ENCODE measurements at places on chromosomes 12 and 14.

DNA sequence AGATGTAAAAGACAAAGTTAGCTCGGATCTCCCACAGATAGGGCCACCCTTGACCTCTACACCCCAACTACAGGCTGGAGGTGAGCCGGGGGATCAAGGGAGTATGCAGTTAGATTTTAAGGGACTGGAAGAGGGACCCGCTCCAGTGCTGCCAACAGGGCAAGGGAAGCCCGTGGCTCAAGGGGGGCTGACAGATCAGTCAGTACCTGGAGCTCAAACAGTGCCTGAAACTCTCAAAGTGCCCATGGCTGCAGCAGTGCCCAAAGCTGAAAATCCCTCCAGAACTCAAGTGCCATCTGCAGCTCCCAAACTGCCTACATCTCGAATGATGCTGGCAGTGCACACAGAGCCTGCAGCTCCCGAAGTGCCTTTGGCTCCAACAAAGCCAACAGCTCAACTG, 10.4 kb downstream of the NYNRIN start:
- no peak for DNase-seq

GRCh38 chr14:94170136-94170535, 4.0 kb upstream of the PPP4R4 start:
- no peak for DNase-seq

DNA sequence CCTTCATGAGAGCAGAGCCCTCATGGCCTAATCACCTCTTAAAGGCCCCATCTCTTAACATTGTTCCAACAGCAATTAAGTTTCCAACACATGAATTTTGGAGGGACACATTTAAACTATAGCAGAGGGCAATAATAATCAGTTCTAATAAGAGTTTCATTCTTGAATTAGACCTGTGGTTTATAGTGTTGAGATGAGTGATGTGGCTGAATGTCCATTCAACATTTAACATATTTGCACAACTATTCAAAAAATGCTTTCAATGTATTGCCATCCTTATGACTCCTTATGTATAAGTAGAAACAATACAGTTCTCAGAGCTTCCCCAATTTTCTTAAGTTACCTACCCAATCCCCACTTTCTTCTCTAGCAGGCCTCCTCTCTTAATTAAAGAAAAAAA, 21.5 kb downstream of the KLHL28 start:
- no peak for DNase-seq

DNA sequence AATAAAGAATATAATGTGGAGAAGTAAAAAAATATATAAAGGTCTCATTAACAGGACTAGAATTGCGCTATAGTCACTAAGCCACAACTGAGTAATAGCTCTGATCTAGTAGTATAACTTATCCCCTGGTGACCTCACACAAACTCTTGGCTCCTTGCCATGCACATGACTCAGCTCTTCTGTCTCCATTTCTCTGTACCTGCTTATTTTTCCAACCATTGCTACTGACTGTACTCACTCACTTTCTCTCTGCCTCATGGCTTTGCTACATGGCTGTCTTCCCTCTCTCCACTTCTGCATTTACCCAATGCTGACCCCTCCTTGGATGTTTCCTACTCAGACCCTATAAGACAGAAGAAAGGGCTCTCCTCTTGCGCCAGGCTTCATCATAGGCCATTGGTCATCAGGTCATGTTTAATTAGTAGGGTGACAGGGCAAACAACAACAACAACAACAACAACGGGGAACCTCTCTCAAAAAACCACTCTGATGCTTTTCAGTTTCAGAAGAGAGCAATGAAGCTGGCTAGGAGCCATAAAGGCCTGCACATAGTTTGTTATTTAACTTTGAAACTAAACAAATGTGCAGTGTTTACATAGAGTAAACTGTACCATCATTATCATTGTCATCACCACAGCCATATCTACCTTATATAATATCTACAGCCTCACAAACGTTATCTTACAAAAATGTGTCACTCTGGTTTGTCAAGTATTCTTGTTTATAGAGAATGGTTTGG, 25.6 kb upstream of the KRAS start:
- peak; percentile 57 for DNase-seq

DNA sequence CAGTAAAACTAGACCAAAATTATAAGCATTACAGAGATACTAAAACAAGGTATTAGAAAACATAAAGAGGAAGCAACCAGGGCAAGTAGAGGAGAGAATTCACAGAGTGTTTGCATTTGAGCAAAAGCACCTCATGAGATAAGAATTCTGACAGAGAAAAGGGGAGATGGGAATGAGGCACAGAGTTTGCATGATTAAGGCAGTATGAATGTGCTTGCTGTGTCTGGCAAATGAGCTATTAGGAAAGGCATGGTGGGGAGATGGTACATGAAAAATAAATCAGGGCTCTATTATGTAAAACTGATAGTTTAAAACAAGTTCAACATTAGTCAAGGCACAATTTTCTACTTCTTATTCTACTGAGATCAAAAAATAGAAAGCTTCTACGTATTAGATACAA, 23.1 kb downstream of the GARIN6 start:
- peak; percentile 19 for DNase-seq

DNA sequence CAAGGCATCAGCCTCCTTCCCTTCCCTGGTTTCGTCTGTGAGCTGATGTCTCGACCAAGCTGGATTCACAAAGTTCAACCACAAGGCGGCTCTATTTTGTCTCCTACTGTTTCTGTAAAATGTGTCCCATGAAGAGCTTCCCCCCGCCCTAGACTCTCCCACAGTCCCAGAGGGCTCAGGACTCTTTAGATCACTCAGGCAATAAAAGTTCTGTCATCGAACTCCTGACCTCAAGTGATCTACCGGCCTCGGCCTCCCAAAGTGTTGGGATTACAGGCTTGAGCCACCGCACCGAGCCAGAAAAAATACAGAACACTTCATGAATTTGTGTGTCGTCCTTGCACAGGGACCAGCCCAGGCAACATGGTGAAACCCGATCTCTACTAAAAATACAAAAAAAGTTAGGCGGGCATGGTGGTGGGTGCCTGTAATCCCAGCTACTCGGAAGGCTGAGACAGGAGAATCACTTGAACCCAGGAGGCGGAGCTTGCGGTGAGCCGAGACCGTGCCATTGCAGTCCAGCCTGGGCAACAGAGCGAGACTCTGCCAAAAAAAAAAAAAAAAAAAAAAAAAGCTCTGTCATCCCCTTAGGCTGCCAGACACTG, 149.4 kb downstream of the BCL11B start:
- no peak for DNase-seq

DNA sequence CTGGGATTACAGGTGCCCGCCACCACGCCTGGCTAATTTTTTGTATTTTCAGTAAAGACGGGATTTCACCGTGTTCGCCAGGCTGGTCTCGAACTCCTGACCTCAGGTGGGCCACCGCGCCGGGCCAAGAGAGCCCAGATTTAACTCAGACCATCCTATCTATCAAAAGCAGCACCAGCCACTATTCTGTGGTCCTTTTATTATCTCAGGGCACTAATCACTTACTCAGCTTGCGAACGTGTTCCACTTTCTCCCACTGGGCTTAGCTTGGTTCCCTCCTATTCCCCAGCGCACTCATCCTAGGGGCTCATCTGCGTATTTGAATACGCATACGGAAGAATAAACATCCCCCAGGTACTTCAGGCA, 16.2 kb upstream of the AACS start:
- no peak for DNase-seq

DNA sequence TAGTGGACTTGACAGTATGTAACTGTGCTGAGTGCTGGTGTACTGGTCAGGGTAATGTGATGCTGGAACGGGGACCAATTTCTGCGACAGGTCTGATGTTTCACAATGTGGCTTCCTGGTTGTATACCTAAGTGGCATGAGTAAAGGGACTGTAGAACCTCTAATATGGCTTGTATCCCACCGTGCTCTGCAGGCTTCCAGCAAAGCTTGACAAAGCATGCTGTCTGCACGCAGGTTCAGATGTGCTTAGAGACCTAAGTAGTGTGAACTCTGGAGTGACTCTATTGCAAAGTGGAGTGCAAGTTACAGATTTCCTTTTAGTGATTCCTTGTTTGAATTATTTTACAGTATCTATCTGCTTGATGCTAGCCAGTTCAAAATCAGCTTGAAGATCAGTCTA, 415.8 kb upstream of the NOVA1 start:
- no peak for DNase-seq

- DNase-seq: no peak
Measured at GRCh38 chr14:101039755-101040138, 136.2 kb upstream of the RTL1 start.

- peak; percentile 93 for DNase-seq
Measured at GRCh38 chr14:77094672-77095284, 3.3 kb upstream of the CIPC start.

- no peak for DNase-seq
Measured at GRCh38 chr12:93664573-93665138, 12.5 kb upstream of the CRADD start.

- peak; percentile 69 for DNase-seq
Measured at GRCh38 chr14:50666772-50667683, 1.1 kb downstream of the SAV1 start.

DNA sequence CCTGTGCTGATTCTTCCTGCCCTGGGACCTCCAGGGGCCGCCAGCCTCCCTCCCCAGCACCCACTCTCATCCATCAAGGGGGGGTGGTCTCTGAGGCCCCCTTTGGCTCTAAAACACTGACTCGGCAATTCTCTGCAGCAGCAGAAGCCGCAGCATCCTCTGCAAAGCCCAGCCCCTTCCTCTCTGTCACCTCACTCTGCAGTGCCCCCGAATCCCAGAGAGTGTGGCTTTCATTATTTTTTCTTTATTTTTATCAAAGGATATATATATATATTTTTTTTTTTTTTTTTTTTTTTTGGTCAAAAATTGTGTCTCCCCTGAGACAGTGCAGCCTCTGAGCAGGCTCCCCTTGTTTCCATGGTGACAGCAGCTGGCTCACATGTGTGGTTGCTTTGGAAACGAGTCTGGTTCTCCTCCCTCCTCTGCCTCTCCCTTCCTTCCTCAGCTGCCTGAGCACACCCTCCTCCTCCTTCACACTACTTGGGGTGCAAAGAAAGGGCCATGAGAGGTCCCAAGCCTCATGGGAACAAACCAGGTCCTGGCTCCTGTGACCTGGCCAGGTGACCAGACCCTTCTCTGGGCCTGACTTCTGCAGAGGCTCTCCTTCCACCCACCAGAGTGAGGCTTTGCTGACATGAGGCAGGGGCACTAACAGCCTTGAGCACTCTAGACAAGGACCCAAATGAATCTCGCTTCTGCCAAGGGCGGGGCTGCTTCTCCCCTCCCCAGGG, 100.5 kb downstream of the LRRC74A start:
- DNase-seq: no peak

DNA sequence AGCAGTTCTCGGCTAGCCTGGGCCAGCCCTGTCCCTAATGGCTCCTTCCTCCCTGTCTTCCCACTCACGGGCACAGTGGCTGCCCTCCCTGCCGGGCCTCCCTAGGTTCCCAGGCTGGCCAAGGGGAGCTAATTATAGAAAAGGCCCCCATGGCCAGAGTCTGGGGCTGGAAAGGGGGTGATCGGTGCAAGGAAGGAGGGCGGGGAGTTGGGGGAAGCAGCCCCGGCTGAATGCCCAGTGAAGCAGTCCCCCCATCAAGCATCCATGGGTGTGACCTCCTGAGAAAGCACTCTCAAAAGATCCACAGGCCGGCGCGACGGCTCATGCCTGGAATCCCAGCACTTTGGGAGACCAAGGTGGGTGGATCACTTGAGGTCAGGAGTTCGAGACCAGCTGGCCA, 54.9 kb downstream of the TESC start:
- no peak for DNase-seq

- DNase-seq: peak; percentile 71
Measured at GRCh38 chr12:49644620-49644994, 21.2 kb downstream of the PRPF40B start.

- DNase-seq: no peak
Measured at GRCh38 chr12:115468087-115468510, 784.1 kb upstream of the TBX3 start.

GRCh38 chr14:94052199-94052598, 26.1 kb downstream of the OTUB2 start:
- DNase-seq: no peak

GRCh38 chr12:88361493-88361892, 218.8 kb downstream of the KITLG start:
- DNase-seq: peak; percentile 55

GRCh38 chr12:52164624-52165023, 27.2 kb downstream of the KRT80 start:
- DNase-seq: peak; percentile 81

DNA sequence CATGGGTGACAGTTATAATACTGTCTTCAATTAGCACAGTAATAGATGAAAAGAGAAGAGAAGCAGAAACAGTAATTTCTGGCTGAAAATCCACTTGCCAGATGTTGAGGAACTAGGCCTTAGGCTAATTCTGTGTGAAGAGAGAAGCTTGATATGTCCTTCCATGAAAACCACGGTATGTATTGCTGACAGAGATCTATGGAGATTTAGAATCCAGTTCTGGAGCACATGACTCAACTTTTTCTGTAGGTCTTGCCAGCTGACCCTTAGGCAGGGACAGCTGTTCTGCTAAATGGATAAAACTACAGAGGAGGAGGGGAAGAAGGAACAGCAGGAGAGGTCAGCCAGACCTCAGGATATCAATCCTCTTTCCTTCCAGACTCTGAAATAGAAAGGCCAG, 211.5 kb downstream of the PRKD1 start:
- DNase-seq: no peak

DNA sequence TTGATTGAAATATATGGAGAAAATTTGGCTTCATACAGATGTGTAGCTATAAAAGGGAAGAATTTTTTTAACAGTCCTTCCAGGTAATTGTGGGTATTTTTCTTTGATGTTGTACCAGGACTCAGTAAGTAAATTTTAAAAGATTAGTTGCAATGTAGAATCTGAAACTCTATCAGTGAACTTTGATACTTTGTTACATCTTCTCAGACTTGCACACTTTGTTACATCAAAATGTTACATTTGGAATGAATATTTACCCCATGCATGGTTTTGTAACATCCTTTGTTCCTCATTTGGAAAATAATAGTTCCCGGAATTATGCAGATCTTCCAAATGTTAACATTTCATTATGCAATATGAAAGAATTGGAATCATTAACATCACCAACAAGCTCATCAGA, 13.8 kb downstream of the MTHFD1 start:
- no peak for DNase-seq

- no peak for DNase-seq
Measured at GRCh38 chr12:39975374-39975918, 130.4 kb downstream of the SLC2A13 start.

DNA sequence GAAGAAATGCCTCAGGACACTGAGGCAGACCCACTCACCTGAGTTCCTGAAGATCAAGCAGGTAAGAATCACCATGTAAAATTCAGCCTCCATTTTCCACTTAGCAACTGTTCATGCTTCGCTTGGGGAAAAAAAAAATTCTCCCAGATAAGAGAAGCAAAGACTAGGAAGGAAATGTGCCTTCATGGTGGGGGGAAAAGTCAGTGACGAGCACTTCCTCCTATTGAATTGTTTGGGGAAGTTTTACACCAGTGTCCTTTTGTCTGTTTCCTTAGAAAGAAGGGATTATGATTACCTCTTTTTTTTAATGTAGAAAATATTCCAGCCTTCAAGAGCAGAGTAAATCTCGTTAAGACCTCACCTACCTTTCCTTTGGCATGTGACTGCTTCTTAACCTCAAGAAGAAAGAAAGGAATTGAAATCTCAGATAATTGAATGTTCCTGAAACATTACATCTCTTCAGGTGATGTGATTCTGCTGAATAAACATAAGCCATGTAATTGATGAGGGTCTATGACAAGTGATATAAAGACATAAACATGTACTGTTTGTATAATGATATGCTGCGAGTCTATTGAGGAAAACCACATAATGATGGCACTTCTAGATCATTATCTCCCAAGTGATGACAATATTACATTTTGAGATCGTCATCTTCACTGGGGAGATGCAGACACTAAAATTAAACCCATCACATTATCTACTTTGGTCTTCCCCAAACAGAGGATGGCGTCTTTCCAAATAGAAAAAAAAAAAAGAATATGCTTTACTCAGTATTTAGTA, at the start of gene PTPRB:
Gene PTPRB (minus strand): TSS at position 127 of the 783 bp plus-strand sequence. CDS start 34 bp downstream, at position 93.
- no peak for DNase-seq

GRCh38 chr14:90613997-90614396, 202.2 kb downstream of the TTC7B start:
- no peak for DNase-seq
